ENCODE measurements at places on chromosomes 7 and 10.

- DNase-seq, result peak; percentile 31
These were observed 283.7 kb downstream of the ZEB1 start for GRCh38 chr10:31602541-31603234.

- DNase-seq, result no peak
These were observed 31.0 kb downstream of the MKI67 start for GRCh38 chr10:128095027-128095752.

DNA sequence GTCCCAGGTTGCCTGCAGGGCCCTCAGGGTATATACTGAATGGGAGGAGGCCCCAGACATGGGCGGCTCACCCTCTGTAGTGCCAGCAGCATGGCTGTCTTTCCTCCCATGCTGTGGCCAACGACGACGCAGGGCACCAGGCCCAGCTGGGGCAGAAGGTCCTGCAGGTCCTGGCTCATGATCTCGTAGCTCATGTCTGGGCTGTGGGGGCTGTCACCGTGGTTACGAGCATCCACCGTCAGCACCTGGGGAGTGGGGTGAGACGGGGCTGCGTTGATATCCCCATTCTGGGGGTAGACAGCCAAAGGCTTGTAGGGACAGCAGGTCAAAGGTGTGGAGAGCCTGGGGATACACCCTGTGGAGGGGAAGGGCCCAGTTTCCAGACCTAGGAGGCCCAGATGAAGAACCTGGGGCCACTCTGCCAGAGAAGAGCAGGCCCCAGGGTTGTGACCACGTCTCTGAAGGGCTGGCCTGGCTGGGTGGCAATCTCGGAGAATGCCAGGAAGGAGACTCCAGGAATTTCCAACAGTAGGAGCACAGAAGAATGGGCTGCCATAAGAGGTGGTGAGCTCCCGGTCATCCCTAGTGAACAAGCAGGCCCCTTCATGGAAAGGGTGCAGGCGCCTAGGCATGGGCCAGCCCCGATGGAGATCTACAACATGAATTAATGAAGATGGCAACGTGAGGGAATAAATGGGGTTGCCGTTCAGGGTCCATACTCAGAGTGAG, 947 bp downstream of the ABHD11 start:
- DNase-seq, result no peak

DNA sequence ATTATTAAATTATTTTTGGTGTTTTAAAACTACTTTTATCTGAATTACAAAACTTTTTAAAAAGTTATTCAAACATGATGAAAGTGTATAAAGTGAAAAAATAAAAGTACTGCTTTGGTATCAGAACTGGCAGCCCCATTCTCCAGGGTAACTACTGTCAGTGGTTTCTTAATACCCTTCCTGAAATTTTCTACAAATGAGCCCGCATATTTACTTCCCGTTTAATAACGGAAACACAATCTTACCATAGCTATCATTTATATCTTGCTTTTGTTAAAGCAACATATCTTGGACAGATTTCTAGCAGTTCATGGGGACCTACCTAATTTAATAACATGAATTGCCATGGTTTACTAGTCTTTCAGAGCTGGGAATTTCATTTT, 249.9 kb downstream of the RNLS start:
- DNase-seq, result no peak

GRCh38 chr10:6072215-6072934, 10.2 kb upstream of the IL2RA start:
- DNase-seq, result no peak

GRCh38 chr10:22770270-22770669, 55.9 kb upstream of the PIP4K2A start:
- no peak for DNase-seq

GRCh38 chr7:31054608-31055278, 2.6 kb downstream of the ADCYAP1R1 start:
- DNase-seq, result no peak

GRCh38 chr10:112471878-112472487, 25.0 kb downstream of the VTI1A start:
- DNase-seq, result no peak

- no peak for DNase-seq
These were observed 84.9 kb upstream of the SKAP2 start for GRCh38 chr7:26949319-26949718.

Data from anterior cingulate cortex (tissue), 58 donors.